ENCODE measurements at places on chromosomes 2 and 18. TPM values are rescaled to one million over a fixed set of nuclear protein-coding genes. Genes with fewer than 3 reads are reported as not detected.

The SOWAHC gene
- 19.9 TPM for total RNA-seq

- peak; percentile 32 for DNase-seq
These were observed 20.4 kb upstream of the CABLES1 start for GRCh38 chr18:23114911-23115310.

GRCh38 chr2:70977605-70978205 lies 725 bp upstream of the ANKRD53 start:
- no peak for DNase-seq

The SH3BP4 gene
- 29.6 TPM for total RNA-seq

The SMYD1 gene
- not detected for total RNA-seq

The ANKRD36 gene
- 21.0 TPM for total RNA-seq

The CD207 gene
- 3.6 TPM for total RNA-seq

The CCDC121 gene
- 4.2 TPM for total RNA-seq

The MYL12A gene
- total RNA-seq, result 571 TPM

DNA sequence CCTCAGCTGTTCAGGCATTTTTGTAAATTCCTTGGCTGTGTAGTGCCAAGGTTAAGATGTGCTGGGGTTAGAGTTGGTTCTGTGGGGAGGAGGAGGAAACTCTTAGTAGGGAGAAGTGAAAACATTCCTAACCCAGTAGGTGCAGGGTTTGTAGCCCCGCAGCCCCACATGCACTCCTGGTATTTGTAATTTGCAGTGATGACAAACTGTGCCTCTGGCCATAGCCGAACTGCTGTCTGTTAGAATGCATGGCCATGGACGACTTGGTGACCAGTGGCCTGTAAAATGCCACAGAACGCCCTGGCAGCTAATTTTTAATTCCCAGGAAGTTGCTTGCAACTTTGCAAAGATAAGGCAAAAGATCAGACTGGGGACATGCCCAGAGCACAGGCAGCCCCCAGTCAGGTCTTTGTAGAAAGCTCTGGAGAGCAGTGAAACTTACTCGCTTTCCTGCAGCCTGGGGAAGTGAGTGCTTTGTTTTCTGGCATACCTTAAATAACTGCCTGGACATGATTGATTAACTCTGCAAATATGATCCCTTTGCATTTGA lies 38.4 kb downstream of the LYPD6B start:
- no peak for DNase-seq
